ENCODE measurements at places on chromosomes 16 and 17. TPM values are rescaled to one million over a fixed set of nuclear protein-coding genes. Genes with fewer than 3 reads are reported as not detected.

GRCh38 chr17:77548967-77549366, 408.2 kb downstream of the SEC14L1 start:
- DNase-seq, result no peak

GRCh38 chr17:12994341-12995074, 23.3 kb downstream of the ELAC2 start:
- no peak for DNase-seq

DNA sequence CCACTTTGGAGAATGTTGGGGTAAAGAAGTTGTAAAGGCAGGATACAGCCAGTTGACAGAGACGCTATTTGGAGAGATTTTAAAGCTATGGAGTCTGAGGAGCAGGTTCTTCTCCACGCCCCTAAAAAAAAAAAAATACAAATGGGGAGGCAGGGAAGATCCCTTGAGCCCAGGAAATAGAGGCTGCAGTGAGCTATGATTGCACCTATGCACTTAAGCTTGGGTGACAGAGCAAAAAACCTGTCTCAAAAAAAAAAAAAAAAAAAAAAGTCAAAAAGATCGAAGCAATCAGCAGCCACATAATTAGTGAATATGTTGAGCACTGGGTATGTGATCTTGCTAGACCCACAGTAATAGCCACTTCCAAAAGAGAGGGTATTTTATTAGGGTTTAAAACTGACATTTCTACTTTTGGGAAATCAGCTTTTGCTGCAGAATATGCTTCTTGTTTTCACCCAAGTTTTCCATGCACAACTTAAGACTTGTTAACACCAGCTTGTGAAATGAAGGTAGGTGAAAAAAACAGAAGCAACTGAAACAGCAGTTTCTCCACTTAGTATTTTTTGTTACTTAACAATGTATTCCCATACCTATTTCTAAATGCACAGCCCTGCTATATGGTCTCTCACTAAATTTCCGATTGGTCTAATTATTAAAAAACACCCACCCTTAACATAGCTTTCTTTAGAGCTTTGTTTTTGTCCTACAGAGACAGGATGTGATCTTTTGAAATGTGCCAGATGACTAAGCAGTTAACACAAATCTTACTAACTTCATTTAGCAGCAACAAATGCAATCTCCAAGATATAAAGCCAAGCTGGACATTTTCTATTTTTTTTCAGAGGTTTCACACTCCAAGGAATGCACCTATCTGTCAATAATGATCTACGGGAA, 2.5 kb upstream of the ARL6IP1 start:
- DNase-seq, result no peak

GRCh38 chr16:65120831-65121721, 787 bp downstream of the CDH11 start:
- DNase-seq, result no peak

DNA sequence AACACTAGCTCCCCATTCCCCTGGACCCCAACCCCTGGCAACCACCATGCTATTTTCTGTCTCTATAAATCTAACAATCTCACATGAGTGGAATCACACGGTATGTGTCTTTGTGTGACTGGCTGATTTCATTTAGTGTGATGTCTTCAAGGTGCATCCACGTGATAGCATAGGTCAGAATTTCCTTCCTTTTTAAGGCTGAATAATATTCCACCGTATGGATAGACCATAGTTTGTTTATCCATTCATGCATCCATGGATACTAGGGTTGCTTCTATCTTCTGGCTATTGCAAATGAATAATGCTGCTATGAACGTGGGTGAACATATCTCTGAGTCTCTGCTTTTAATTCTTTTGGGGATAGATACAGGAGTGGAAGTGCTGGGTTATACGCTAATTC, 43.9 kb downstream of the TMEM235 start:
- no peak for DNase-seq

RAMP2 gene
- total RNA-seq, result not detected

DNA sequence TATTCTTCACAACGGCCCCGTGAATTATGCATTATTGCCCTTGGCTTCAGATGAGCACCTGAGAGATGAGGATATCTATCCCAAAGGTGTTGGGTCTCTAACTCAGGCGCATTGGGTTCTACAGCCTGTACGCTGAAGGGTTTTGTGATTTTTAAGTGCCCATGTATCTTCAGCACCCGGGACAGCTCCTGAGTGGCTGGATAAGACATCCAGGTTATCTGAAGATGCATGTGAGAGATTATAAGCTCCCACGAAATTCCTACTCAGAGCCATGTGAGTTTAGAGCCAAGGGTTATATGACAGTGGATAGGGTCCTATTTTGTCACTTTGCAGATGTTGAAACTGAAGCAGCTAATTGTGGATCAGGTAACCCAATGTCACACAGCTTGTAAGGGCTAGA, 612.3 kb upstream of the EEF2KMT start:
- DNase-seq, result no peak

NOXO1 gene
- 0.21 TPM for total RNA-seq

DNA sequence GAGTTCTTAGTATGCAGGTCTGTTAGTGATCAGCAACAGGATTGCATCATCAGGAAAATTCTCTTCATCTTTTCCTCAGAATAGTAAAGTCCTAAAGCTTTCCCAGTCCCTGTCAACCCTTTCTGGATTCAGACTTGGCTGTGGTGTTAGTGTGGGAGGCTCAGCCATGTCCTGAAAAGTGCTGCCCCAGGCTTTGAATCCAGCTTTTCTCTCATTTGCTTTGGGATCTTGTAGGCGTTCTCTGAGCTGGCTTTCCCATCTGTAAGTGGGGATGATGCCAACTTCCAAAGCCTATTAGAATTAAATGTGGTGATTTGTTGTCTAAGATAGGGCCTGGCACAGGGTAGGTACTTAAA, 3.0 kb downstream of the ALKBH5 start:
- DNase-seq, result no peak

DNA sequence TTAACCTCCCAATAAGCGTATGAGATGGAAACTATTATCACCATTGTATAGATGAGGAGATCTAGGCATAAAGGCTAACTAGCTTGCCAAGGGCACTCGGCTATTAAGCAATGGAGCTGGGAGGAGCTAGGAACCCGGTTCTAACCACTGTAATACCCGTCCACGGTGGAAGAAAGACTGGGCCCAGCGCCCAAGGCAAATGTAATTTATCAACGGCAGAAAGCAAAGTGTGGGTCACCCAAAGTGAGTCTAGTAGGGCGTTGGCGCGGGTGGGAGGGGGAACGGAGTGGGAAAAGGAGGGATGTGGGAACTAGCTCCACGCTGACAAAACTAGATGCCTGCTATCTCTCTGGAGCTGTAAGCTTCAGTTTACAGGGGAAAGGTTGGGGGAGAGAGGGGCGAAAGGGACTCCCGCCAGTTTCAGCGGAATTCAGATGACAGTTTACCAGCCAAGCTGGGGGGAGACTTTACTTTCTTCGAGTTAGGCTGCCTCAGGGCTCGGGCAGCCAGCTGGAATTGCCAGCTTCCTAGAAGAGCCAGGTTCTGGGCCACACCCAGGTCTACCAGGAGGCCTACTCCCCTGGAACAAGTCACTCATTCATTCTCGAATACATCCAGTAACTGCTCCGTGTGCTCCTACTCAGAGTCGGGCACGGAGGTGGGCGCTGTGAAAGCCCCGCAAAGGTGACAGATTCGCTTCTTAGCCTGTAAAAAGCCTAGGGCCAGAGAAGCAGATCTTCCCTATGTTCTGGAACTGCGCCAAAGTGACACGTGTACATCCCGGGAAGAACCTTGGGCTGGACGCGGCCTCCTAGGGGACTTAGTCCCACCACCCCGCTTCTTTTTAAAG, 837 bp downstream of the LRRC59 start:
- DNase-seq, result no peak
